Stimulated activated naive CD8-positive, alpha-beta T cell treated with anti-CD3 and anti-CD28 coated beads, Interleukin-15, amount 100 ng/mL, for 72 hours (primary cell): ENCODE measurements at places on chromosomes 11 and 22.

DNA sequence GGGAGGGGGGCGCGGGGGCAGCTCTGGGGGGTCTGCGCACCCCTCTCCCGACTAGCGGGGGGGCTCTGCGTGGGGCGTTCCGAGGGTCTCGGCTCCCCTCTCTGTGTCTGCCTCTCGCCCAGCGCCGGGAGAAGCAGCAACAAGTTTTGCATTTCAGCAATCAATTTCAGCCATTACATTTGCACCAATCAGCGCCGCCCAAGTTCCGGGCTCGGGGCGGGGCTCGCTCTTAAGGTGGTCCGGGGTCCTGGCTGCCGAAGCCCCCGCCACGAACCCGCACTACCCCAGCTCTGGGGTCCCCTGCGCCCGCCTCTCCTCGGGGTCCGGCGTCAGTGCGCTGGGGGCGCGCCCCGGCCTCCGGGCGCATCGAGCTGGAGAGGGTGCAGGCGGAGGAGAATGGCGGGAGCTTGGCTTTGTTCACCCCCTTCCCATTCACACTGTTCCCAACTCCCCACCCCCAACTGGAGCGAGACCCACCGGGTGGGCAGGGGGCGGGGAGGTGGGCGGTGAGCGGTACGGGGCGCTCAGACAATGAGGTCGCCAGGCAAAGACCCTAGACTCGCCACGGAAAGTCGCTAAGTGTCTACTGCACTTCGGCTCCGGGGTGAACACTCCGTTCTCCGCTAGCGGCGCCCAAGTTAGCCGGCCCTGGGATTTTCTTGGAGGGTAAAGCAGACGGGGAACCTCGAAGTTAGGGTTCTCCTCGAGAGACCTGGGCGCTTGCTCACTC, at the start of gene MN1:
TSS of gene MN1 (minus strand) at position 141 of the 730 bp plus-strand sequence. CDS start 1,213 bp downstream, outside the sequence.
- peak; percentile 33 for DNase-seq

DNA sequence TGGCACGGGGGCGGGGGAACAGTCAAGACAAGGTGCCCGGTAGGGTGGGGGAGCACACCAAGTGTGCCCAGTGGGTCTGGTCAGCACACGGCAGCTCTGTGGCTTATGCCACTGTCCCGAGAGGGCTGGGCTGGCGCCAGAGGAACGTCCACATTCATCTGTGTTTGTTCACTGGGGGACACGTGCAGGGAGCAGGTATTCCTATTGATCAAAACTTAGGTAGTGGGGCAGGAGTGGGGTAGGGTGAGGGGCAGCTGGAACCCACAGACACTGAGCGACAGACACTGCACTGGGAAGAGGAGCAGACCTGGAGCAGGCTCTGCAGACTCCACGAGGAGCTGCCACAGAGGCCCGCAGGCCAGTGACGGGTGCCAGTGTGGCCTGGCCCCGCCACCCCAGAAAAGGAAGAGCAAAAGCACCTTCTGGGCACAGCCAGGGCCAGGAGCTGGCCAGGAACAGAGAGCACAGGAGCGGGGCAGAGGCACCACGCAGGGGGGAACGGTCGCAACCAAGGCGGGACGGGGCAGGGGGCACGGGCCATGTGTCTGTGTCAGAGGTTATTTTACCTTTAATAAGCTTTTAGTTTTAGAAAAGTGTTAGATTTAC, 2.1 kb upstream of the MOB2 start:
- DNase-seq, result no peak

GRCh38 chr11:124897674-124898262, at the start of gene ROBO4:
Gene ROBO4, minus strand, starts transcription at chr11:124897865. Its CDS starts 70 bp downstream, at chr11:124897795.
- no peak for DNase-seq

DNA sequence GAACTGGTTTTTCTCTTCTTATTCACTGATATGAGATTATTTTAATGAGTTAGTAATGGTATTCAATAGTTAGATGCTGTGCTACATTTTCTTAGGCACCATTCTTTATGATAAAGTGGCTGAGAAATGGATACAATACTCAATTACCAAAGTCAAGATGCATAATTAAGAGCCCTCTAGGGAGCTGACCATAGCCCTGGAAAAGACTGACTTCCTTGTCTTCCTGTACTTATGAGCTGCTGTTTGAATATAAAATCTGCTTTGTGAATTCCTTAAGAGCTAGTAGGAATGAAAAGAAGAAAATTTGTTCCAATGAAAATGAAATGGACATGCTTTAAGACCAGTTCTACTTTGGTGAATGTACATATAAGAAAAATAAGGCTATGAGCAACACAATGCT, 452.3 kb downstream of the KCNA4 start:
- no peak for DNase-seq

- no peak for DNase-seq
Measured at GRCh38 chr11:15112131-15112541, 2.6 kb upstream of the INSC start.

GRCh38 chr11:61697078-61697502, 16.9 kb downstream of the DAGLA start:
- DNase-seq, result no peak

- DNase-seq, result no peak
Measured at GRCh38 chr11:5550440-5551095, 2.2 kb upstream of the OR52H1 start.

DNA sequence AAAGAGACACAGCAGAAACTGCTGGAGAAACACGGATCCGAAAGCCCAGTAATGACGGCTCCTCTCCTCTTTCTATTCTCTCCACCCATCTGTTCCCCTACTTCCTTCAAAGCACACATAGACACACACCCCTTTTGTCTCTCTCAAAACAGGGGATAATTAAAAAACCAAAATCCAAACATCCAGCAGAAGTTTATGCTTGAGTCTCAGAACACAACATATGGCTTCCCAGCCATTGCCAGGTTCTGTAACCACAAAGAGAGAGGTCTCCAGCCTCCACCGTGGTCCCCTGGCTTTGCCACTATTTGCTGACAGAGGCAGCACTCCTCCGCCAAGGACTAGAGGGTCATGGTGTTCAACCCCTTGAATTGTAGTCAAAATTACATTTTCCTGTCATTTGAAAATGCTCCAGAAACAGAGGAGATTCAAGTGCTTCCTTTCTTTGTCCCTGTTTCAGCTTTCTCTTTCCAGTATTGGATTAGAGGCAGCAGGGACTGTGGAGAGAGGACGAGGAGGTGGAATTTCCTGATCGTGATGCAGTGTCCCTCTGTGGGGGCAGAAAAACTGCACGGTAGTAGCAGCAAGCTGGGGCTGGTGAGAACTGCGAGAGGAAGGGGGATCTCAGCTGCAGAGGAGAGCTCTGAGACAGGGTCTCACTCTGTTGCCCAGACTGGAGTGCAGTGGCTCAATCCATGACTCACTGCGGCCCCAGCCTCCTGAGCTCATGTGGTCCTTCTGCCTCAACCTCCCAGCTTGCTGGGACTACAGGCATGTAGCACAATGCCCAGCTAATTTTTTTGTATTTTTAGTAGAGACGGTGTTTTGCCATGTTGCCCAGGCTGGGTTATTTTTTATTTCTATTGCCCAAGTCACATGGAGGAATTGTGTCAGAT, 60.3 kb downstream of the UBASH3B start:
- DNase-seq, result no peak

DNA sequence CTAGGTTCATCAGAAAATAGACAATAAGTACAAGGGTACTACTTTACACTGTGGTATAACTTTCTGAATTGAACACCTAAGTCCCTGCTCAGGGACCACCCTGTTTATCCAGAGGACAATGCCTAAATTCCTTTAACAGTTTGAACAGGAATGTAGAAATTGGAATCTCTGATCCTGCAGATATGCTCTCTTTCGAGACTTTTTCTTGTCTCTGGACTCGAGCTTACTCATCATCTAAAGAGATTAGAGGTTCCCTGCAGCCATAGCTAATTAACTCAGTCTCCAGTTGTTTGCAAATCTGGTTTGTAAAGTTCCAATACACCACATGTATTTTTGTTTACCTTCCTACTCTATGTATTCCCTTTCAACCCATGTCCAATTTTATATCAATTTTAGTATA, 1.0 kb downstream of the HOATZ start:
- no peak for DNase-seq

DNA sequence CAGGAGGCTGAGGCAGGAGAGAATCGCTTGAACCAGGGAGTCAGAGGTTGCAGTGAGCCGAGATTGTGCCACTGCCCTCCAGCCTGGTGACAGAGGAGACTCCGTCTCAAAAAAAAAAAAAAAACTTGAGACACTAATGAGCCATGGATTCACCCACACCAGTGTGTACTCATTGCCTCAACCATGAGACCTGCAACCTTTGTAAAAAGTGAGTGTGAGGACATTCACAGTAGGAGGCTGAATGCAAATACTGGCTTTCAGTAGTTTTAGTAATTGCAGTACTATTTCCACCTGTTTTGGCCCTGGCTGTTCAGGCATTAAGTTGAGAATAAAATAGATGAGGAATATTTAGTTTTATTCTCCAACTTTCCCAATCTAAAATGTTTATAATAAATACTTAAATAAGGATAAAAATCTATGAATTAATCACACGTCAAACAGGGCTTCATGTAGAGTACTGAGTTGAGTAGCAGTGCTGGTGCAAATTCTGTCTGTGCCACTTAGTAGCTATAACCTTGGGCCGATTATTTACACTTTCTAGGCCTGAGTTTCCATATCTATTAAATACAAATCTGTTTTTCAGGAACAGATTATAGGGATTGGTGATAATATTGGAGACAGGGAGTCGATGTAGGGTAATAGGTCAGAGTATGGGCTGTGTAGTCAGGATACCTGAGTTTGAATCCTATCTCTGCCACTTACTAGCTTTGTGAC, 72.8 kb downstream of the PPP2R1B start:
- DNase-seq, result no peak

- peak; percentile 15 for DNase-seq
Measured at GRCh38 chr22:33919391-33920196, 682 bp downstream of the LARGE1 start.

- DNase-seq, result no peak
Measured at GRCh38 chr11:79160791-79161403, 279.9 kb downstream of the TENM4 start.

GRCh38 chr22:39530692-39531331, 1.7 kb downstream of the RPS19BP1 start:
- DNase-seq, result no peak
